ENCODE measurements at places on chromosomes 1 and 21.

DNA sequence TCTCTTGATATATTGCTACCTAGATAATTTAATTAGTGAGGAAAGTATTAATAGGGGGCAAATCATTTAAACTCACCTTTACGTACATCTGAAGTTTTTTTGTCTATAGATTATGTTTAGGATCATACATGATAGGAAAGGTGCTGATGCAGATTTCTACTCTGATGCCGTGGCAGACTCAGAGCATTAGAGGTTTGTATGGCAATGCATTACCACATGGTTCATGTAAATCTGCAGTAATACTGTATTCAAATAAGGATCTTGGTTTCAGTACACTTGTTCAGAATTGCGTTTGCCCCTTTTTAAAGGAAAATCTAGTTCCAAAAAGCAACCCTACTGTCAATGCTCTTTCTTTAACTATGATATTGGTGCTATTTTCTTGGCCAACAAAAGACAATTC is 288.3 kb downstream of the PTPRC start:
- no peak for DNase-seq

- no peak for DNase-seq
Measured at GRCh38 chr1:53442299-53442698, 16.9 kb upstream of the DMRTB1 start.

DNA sequence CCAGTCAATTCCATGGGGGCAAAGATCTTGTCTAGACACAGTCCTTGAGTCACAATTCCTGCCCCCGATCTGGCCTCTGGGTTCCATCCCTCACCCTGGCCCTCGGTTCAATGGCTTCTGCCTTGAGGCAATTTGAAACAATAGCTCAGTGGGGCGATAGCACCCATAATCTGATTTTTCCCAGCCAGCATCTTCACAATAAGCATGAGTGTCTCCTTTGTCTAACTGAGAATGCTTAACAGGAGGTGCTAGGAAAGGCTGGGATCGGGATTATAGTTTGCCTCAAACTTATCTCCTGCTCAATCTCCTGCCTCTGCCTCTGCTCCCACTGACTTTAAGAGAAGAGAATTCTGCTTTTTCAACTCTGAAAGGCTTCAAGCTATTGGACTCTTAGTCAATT is 293.9 kb upstream of the PROX1 start:
- DNase-seq, result no peak

GRCh38 chr1:228768355-228769000 is 33.2 kb downstream of the RHOU start:
- DNase-seq, result no peak

DNA sequence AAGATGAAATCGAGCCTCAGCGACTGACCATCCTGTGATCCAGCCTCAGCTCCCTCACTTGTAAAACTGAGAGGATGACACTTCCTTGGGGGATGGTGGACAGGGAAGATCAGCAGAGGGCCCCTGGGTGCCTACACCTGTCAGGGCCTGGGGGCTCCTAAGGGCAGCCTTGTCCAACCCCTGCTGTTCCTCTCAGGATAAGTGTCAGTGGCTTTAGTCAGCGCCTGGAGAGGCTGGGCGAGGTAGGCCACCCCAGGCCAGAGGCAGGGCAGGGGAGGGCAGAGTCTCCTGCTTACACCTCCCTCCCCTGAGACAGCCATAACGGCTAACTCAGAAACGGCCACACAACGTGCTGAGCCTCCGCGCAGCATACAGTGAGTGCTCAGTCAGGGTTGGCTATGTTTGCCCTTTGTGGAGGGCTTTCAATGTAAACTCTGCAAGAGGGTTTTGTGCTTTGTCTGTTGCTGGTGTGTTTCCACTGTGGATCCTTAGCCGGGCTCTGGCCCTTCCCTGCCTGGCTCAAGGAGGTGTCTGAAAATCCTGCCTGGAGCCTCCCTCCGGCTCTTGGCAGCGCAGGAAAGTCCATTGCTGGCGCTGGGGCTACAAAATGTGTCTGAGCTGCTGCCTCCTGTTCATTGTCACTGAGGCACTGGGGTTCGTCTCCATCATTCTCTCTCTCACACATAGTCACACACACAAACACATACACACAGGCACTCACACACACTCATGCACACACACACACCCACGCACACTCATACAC is 588.4 kb downstream of the PTPRU start:
- DNase-seq, result peak; percentile 38

GRCh38 chr1:179767996-179768395 is 24.9 kb downstream of the FAM163A start:
- no peak for DNase-seq

- DNase-seq, result no peak
Measured at GRCh38 chr1:75136195-75136815, 2.1 kb downstream of the LHX8 start.

GRCh38 chr1:31834501-31834900 is 18.7 kb upstream of the SPOCD1 start:
- DNase-seq, result no peak

GRCh38 chr1:185595835-185596667 is 138.1 kb upstream of the HMCN1 start:
- no peak for DNase-seq

DNA sequence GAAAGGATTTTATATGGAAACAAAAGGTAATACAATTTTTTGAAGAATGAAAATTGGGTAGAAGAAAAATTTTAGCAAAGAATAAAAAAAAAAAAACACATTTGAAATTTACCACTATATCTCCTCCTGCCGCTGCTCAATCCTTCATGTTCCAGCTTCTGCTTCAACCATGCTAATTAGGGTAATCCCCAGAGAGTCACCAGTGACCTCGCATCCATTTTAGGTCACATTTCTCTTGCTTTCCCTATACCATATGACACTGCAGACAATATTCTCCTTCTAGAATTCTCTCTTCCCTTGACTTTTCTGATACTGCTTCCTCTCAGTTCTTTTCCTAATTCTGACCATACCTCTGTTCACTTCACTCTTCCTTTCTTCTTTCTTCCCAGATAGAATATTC is 237.1 kb downstream of the USH2A start:
- DNase-seq, result no peak

GRCh38 chr1:104182251-104182650 is 432.6 kb downstream of the AMY1C start:
- no peak for DNase-seq

DNA sequence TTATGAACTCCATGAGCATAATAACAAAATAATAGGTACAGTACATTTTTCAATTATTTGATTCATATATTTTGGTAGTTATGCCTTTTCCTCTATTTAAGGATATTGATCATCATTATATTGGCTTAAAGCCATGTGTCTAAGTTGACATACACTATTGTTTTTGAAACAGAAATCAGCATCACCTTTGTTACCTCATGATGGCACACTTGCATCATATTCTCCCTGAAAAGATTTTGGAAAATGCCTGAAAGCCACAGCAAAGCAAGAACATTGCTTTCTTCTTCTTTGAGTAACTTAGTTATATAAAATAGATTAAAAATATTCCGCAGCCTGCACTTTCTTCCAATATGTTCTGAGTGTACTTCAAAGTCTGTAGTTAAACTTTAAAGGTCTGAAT is 33.3 kb downstream of the TMPRSS15 start:
- no peak for DNase-seq

- DNase-seq, result no peak
Measured at GRCh38 chr21:15722591-15723324, 7.0 kb upstream of the USP25 start.
